ENCODE measurements at places on chromosomes 5 and 9.

GRCh38 chr5:30768056-30768690 lies 425.3 kb upstream of the CDH6 start:
- no peak for DNase-seq

GRCh38 chr9:7258688-7259396 lies 501.1 kb downstream of the KDM4C start:
- no peak for DNase-seq

DNA sequence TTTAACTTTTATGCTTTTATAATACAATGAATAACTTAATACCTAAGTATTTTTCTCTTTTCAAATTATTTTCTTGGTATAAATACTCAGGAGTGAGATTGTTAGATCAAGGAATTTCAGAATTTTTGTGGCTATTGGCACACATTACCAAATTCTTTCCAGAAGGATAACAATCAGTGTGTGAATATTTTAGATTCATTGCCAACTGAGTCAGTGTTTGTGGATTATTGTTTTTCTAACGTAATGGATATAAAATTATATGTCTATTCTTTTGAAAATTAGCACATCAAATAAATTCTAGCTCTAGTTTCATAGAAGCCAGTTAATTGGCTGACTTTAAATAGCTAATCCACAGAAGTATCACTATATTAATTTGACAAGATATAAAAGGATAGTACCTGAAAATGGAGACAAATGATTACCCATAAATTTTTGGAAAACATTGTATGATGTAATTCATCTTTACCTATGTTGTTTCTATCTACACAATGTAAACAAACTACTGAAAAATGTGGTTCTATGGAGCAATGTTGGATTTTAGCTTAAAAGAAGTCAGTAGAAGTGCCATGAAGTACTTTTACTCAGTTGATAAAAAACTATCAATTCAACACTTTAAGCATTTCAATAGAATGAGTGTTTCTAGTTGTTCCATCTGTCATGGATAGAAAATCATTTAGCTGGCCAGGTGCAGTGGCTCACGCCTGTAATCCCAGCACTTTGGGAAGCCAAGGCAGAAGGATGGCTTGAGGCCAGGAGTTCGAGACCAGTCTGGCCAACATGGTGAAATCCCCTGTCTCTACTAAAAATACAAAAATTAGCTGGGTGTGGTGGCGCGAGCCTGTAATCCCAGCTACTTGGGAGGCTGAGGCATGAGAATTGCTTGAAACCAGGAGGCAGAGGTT lies 185.1 kb downstream of the ADAMTSL1 start:
- no peak for DNase-seq

DNA sequence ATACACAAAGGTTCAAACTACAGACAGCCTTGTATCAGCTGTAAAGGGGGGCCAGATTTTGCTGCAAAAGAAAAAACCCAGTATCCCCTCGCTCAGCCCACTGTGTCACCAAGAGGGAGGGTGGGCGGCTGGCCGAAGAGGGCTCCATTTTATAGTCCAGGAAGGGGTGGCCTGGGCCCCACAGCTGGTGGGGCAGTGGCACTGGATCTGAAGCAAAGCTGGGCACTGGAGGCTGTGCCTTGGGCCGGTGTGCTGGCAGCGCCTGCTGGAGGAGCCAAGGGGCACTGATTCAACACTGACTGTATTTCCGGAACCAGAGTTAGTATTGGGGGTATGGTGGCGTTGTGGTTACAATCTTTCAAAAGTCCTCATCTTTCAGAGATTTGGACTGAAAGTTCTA lies 9.1 kb downstream of the BRD3 start:
- DNase-seq: no peak

- no peak for DNase-seq
These were observed 16.0 kb upstream of the AFF4 start for GRCh38 chr5:132979367-132979940.

DNA sequence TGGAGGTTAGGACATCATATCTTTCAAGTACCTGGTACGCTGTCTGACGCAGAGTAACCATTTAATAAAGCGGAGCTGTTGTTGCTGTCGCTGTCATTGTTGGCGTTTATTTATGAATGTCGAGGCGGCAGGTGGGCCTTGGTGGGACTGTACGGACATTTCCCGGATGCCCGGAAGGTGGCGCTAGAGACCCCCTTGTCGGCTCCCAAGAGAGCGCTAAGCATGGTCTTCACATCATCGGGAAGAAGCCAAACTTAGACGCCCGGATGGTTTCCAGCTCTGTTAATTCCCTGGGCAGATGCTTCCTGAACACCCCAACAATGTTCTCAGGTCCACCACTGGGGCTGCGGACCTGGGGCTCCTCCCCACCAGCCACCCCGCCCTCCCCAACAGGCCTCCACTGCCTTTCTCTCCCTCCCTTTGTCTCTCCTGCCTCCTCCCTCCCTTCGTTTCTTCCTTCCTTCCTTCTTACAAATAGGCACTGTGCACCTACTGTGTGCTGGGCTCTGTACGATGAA lies 54.1 kb downstream of the DUSP1 start:
- peak; percentile 88 for DNase-seq

GRCh38 chr9:108017671-108018070 lies 528.1 kb upstream of the KLF4 start:
- DNase-seq: no peak

- DNase-seq: no peak
These were observed 118.3 kb upstream of the MVB12B start for GRCh38 chr9:126208216-126208758.

GRCh38 chr5:154970759-154971158 lies 29.9 kb downstream of the MRPL22 start:
- DNase-seq: no peak

- DNase-seq: no peak
These were observed 117.8 kb downstream of the FGF18 start for GRCh38 chr5:171537070-171537849.

GRCh38 chr5:159316519-159317383 lies 13.5 kb downstream of the IL12B start:
- peak; percentile 46 for DNase-seq

GRCh38 chr9:22911632-22912031 lies 465.0 kb downstream of the DMRTA1 start:
- DNase-seq: no peak

GRCh38 chr5:133340822-133341221 lies 271.5 kb downstream of the FSTL4 start:
- peak; percentile 31 for DNase-seq

DNA sequence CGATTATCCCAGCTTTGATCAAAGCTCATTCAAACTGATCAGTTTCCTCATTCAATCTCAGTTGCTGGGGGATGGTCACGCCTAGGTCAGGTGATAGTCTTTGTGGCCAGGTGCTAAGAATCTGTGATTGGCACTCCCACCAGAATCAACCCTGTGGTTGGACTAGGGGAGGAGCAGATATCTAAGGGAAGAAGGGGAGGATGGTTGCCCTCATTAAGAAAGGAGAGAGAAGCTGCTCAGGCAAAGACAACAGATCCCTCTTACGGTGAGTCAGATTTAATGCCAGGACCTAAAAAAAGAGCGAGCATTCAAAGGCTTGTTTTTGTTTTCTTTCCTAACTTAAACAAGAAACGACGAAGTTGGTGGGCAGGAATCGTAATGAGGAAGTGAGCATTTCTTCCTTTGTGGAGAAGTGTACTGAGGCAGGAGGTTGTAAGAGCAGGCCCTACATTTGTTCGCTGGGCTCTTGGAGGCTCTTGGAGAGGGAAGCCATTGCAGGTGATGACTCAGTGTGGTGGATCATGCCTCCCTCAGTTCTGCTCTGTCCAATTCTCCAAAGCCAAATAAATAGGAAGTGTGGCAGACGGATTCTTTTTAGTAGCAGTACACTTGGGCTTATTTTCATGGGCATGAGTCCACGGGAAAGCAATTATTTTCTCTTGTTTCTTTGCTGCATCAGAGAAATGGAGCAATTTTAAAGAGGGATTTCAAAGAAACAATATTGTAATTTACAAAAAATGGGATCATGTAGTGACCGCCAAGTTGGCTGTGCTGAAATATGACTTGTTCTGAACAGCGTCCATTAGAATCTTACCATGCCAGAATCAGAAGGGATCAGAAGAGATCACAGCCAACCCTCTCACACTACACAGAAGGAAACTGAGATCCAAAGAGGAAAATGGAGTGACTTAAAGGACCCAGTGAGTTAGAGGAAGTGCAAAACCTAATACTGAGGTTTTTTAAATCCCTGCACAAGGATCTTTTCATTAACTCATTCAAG lies 18.7 kb upstream of the TGFBR1 start:
- DNase-seq: no peak

DNA sequence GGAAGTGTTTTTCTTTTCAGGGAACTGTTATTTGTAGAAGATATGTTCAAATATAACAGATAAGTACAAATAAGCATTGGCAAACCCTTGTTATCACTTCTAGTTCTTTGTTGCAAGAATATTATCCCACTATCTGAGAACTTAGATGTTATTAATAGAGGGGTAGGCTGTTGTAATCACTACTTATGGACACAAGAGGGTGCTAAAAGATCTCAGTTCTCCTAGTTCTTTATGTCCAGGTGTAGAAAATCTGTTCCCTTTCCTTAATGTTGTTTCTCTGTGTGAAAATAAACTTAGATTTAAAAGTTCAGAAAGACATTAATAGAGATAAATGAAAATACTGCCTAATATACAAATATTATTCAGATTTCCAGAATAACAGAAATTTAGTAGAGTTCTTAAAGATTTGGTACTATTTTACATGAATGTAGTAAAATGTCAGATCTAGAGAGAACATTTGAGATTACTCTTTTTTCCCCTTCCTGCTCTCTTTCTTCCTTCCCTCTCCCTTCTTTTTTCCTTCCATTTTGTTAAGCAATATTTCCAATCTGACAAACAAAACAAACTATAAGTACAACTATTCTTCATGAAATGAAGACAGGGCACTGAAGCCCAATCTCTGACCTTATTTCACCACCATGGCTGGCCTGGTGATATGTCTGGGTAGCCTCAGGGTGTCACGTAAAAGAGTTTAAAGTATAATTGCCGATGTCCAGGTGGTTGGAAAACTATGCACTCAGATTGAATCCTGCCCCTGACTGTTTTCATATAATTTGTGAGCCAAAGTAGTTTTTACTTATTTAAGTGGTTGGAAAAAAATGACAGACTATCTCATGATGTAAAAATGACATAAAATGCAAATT lies 43.6 kb upstream of the C5orf46 start:
- DNase-seq: no peak

DNA sequence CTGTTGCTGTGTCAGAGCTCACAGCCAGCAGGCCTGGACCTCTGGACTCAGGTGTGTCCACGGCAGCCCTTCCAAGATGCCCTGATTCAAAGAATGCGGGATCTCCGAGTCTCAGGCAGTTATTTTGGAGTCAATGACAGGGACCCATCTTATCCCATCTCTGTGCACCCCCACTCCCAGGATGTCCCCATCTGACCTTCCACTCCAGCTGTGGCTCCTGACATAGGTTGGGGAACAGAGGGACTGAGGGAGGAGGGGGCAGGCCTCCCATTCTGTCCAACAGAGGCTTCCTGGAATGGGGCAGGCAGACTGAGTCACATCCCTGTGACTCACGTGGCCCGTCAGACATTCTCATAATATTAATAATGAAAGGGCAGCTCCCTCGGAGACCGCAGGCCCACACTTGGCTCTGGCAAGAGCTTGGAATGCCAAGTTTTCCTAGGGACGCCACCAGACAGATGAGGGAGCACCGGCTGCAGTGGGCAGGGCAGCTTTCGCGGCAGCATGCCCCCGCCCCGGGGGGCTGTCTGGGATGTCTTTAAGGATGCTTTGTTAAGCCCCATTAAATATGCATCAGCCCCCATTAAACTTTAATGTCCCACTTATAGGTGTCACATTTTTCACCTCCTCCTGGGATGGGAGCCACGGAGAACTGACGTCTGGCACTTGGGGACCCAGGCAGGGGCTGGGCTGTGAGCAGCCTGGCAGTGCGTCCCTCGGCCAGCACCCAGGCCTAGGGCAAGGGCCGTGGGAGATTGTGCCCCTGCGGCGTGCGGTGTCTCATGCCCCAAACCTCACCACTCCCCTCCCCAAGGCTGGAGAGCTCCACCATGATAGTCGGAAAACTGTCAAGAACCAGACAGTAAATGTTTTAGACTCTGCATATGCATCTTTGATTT lies 23.6 kb upstream of the FIBCD1 start:
- DNase-seq: no peak

- DNase-seq: no peak
These were observed 1.2 kb upstream of the AK3 start for GRCh38 chr9:4742246-4742645.

GRCh38 chr5:56228631-56229030 lies 4.5 kb downstream of the ANKRD55 start:
- DNase-seq: no peak

- no peak for DNase-seq
These were observed 133.1 kb downstream of the GABBR2 start for GRCh38 chr9:98575379-98576346.

Measured in WTC11 (cell line).